ENCODE measurements at places on chromosomes 7 and 10.

DNA sequence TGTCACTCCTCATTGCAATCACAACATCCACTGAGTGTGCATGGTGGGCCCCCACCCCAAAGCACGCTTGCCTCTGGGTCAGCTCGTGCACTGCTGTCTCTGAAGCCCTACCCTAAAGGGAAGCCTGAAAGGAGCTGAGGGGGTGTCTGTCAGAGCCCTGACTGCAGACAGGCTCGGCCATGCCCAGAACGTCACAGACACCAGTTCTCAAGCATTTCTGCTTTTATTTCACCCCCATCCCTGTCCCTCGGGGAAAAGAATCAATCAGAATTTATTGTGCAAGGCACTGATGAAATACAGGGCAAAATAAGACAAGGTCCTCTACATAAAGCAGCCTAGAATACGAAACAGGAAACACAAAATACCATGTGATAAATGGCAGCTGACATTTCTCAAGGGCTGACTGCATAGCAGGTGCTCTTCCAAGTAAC lies 231.8 kb downstream of the WDR37 start:
- no peak for DNase-seq

DNA sequence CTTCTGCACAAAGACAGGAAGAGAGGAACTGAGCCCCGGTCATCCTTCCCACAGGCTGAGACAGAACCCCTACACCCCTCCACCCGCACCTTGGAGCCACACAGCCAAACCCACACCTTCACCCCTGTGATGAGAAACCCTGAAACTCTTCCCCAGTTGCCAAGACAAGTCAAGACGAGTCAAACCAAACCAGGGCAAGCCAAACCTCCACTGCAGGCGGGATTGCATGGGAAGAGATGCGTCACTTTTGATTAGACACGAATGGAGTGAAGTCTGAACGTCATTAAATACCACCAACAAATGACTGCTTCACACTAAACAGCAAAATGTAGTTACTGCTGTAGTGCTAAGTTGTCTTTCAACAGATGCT lies 73.8 kb downstream of the PRPF18 start:
- DNase-seq: no peak

DNA sequence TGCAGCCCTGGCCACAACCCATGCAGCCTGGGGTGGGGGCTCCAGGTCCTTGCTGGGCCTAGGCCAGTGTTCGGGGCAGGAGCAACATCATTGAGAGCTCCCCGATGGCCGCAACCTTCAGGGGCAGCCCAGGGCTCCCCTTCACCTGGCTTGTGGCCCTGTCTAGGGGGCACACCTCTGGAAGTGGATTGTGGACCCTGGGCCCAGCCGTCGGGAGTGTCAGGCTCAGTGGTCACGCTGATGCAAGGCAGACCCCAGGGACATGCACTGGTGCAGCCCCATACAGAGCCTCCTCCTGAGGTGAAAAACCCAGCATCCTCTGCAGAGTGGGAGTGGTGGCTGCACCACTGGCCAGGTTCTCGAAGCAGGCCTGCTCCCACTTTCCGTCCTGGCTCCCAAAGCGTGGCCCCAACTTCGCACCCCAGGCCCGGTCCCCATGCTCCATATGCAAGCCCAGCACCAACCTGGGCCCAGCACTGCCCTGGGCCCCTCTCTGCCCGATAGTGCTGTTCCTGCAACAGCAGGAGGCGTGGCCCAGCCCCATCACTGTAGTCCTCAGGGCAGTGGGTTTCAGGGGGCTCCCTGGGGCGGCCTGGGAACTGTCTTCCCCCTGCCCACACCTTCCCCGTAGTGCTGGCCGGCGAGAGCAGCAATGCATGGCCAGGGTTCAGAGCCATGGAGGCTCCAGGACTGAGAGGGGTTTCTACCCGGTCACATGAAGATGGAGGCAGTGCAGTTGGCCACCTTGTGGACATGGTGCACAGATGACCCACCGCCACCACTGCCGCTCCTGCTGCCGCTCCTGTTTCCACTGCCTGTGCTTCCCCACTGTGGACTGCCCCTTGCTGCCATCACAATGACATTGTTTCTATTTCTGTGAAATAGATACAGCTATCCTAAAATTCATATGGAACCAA lies 303.9 kb upstream of the NRG3 start:
- DNase-seq: no peak

- no peak for DNase-seq
Measured at GRCh38 chr10:69404786-69405185, 11.9 kb downstream of the TACR2 start.

DNA sequence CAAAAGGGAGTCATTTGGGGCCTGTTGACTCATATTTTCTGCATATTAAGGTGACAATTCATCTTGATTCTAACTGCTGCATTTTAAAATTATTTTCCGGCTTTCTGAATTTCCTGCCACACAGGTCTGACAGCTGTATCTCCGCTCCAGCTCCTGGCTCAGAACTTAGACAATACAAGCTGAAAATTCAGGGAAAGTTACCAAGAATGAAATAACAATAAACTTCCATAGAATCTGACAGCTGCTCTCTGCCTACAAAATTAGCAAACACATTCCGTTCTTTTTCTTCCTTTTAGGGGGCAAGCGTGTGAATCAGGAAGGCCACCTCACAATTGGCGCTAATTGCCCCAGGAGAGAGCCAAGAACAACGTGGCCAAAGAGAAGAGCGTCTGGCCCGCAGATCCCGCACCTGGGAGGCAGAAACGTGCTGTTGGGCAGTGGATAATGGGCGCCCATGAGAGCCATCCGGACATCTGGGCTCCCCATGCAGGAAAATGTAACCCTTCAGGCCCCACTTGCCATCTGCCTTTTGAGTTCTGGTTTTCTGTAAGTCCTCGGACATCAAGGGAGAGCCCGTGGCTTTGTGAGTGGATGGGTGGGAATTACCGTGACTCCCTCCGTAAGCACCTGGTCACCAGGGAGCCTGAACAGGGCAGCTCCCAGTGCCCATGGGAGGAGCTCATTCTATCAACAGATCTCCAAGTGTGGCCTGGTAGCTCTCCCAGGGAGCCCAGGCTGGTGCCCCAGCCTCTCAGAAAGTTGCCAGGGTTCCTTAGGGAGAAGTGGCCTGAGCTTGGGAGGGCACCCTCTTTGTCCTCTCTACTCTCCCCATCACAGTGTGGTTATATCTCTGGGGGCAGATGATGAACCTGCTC lies 5.0 kb downstream of the CLRN3 start:
- no peak for DNase-seq

DNA sequence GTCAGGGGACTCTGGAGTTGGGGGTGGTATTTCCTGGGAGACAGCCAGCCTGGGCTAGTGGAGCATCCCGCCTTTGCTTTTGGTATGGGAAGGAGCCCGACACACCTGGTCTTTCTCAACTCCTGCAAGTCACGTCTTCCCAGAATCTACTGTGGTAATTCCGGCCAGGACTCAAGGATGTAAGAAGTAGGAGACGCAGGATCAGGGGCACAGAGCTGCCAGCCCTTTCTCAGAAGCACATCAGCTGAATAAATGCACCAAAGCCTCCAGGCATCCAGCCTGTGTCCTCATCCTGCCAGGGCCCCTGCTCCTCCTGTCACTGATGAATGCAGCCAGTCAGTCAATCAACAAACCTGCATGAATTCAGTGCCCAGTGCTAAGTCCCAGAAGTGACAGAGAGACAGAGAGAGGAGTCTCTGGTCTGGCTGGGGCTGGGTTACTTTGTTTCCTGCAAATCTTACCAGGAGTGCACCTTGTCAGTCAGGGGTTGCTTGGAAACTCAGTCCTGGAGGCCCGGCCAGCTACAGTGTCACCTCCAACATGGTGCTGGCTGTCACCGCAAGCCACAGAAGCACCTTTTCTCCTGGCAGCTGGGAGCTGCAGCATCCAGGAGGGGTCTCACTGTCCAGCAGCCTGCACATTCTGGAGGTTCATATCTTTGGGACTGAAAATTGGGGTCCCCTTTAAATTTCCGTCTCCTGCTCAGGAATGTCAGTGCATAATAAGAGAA lies 101.8 kb downstream of the PTPRE start:
- DNase-seq: no peak

GRCh38 chr7:30093420-30093952 lies 41.3 kb upstream of the MTURN start:
- no peak for DNase-seq

- DNase-seq: no peak
Measured at GRCh38 chr10:125217990-125218675, 57.8 kb upstream of the CTBP2 start.

DNA sequence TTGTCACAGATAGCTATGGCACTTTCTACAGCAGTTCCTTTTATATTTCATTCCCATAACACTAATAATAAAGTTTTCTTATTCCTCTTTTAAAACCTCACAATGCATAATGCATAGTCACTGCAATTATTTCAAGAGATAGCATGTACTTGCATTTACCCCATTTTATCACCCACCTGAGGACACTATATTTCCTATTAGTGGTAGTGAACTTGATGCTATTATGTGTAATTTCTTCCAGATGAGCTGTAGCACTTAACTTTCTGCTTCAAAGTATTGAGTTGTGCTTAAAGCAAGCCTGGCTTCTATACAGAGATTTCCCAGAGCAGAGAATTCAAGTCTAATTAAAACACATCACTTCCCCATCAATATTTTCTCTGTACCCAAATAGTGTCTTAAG lies 461.1 kb downstream of the HTR7 start:
- DNase-seq: no peak

- DNase-seq: no peak
Measured at GRCh38 chr7:67821116-67821515, 824.5 kb downstream of the TYW1 start.

DNA sequence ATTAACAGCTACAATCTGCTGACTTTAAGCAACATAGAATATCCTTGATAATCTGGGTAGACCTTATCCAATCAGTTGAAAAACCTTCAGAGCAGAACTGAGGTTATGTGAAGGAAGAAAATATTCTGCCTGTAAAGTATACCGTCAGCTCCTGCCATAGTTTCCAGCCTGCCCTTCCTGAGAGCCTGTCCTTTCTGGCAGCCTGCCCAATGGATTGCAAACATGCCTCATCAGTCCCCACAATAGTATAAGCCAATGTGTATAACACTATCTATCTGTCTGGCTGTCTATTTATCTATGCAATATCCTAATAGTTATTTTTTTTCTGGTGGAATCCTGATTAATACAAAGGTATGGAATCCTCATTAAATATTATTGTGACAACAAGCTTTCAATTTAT lies 489.2 kb upstream of the KCND2 start:
- no peak for DNase-seq

GRCh38 chr10:63767138-63767801 lies 246.1 kb downstream of the REEP3 start:
- no peak for DNase-seq

- no peak for DNase-seq
Measured at GRCh38 chr7:113389112-113389646, 270.8 kb upstream of the SMIM30 start.

DNA sequence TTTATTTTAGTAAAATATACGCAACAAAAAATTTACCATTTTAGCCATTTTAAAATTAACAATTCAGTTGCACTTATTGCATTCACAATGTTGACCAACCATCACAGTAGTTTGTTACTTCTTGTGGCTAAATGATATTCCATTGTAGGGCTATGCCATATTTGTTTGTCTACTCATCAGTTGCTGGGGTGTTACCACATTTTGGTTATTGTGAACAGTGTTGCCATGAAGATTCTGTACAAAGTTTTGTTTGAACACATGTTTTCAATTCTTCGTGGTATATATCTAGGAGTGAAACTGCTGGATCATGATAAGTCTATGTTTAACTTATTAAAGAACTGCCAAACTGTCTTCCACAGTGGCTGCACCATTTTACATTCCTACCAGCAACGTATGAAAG lies 46.3 kb upstream of the ZNF365 start:
- DNase-seq: no peak

- no peak for DNase-seq
Measured at GRCh38 chr10:109062371-109062770, 860.9 kb downstream of the XPNPEP1 start.

- DNase-seq: no peak
Measured at GRCh38 chr7:79968894-79969293, 165.7 kb upstream of the GNAI1 start.

GRCh38 chr10:121085367-121085766 lies 234.2 kb downstream of the WDR11 start:
- DNase-seq: no peak

GRCh38 chr7:2707481-2707880 lies 19.5 kb downstream of the AMZ1 start:
- DNase-seq: no peak

DNA sequence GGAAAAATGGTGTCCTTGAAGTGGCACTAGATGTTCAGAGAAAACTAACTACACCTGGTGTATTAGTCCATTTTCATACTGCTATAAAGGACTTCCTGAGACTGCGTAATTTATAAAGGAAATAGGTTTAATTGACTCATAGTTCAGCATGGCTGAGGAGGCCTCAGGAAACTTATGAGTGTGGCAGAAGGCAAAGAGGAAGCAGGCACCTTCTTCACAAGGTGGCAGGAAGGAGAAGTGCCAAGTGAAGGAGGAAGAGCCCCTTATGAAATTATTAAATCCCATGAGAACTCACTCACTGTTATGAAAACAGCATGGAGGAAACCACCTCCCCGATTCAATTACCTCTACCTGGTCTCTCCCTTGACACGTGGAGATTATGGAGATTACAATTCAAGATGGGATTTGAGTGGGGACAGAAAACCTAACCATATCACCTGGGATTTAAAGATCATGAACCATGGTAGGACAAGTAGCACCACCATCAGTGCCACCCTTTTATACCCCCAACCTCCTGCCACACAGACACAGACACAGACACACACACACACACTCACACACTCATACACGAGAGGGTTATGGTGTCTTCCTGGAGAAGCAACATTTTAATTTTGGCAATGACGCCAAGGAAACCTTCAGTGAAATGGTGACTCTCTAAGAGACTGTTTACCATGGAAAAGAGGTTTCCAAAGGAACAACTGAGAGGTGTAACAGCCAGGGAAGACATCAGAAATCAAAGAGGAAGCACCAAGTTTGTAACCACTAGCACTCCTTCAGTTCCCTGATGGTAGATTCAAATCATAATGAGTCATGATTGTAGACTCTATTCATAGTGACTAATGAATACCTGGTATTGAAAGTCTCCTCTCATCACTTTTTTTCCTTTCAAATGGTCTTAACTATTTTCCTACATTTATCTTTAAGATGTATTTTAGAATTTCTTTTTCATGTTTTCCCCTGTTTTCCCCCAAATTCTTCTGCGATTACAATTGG lies 41.8 kb upstream of the WNT16 start:
- DNase-seq: no peak

DNA sequence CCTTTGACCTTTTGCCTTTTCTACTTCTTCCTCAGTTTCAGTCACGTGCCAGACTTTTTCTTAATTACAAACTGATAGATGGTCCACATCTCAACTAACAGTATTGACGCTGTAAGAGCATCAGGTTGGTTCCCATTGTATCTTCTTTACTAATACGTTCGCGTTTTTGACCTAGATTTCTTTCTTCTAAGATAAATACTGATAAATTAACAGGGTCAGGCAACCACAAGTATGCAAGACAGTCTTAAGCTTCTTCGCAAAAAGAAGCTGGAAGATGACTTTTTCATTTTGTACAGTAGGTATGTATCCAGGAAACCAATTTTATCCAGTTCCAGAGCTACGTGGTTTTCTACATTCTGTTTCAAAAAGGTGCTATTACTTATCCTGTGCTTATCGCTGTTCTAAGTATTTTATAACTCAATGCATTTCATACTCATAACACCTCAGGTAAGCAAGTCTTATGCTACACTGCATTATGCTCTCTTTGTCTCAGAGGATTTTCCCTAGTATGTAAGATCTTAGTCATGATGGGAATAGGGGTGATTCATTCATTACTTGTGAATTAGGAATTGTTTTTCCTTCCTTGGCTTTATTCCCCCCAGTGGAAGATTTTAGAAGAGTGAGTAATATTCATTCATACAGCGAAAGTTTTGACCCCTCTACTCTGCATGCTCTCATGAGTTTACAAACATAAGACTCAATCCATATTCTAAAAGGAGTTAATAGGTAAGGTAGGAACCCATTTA lies 955 bp downstream of the DUS4L start:
- DNase-seq: no peak
